ENCODE measurements at places on chromosomes 13 and 19. TPM values are rescaled to one million over a fixed set of nuclear protein-coding genes. Genes with fewer than 3 reads are reported as not detected.

- H3K27ac ChIP-seq = no peak overlapping the region
- H3K36me3 ChIP-seq = no peaks in the 10 kb centered on the region
- no peaks in the 10 kb centered on the region for H3K4me1 ChIP-seq
- H3K27me3 ChIP-seq = no peaks in the 10 kb centered on the region
- no peak overlapping the region for H3K4me3 ChIP-seq
- no peak for DNase-seq
Observed at GRCh38 chr13:34034411-34034810, 216.5 kb downstream of the RFC3 start.

KLK4 gene
- total RNA-seq = not detected

IFNL1 gene
- total RNA-seq = not detected

DNA sequence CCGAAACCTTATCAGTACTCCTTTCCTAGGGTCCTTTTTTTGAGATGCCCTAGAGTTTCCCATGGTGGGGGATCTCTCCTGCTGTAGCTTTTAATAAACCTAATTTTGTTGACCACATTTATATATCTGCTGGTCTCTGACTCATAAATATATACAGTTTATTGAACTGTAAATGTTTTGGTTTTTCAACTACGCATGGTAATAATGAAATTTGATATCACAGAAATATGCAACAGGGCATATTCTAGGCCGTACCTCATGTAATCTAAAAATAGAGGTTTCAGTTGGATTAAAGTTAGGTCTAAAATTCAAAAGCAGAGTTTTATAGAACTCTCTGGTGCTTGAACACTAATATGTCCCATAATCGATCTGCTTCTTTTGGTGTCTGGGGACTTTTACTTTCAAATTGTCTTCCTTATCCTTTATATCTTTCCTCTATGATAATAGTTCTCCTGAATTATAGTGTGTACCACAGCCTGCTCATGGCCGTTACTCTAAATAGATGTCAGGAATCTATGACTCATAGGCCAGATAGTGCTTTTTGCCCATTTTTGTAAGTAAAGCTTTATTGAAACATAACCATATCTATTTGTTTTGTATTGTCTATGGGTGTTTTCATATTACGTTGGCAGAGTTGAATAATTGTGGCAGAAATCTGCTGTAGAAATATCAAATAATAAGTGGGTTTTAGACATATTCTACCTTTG is 324.8 kb upstream of the PCDH9 start:
- H3K4me3 ChIP-seq = no peak overlapping the region
- H3K27ac ChIP-seq = no peak overlapping the region
- H3K4me1 ChIP-seq = no peaks in the 10 kb centered on the region
- H3K27me3 ChIP-seq = no peaks in the 10 kb centered on the region

PTGER1 gene
- total RNA-seq = not detected

ZNF223 gene
- total RNA-seq = 2.9 TPM

DNA sequence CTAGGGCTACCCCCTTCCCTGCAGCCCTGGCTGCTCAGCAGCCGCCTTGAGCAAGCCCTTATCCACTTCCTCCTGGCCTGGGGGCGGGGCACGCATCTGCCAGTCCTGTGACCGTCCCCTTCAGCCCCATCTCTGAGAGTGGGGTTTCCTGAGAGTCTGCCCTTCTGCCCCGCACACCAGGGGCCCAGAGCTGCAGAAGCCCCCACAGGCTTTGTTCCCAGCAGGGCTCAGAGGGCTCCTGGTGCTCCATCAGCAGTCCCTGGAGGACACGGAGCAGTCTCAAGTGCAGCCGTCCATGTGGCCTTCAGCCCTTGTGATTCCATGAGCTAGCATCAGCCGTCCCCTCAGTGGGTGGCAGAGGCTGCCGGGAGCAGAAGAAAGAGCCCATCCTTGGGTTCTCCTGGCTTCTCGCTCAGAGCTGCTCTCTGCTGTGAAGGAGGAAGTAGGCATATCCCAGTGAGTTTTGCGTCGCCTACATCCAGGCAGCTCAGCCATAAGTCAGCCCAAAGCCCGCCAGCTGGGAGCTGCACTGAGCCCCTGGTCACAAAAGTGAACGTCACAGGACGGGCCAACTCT is 16.3 kb downstream of the MYO9B start:
- H3K27ac ChIP-seq = peak overlapping the region; percentile 37
- no peak overlapping the region for H3K4me3 ChIP-seq
- peaks cover under 1% of the 10 kb centered on the region for H3K36me3 ChIP-seq
- peak; percentile 57 for DNase-seq
- H3K27me3 ChIP-seq = no peaks in the 10 kb centered on the region
